Dermis lymphatic vessel endothelial cell (primary cell): ENCODE measurements at places on chromosomes 2 and 18. TPM values are rescaled to one million over a fixed set of nuclear protein-coding genes. Genes with fewer than 3 reads are reported as not detected.

AQP12A gene
- not detected in 2 replicates for total RNA-seq

TACR1 gene
- not detected in 2 replicates for total RNA-seq

FAHD2B gene
- total RNA-seq, result 5.4 and 8.6 TPM in 2 replicates

CAPN14 gene
- under 0.01 and 0.09 TPM in 2 replicates for total RNA-seq

LAMA1 gene
- 0.09 and 0.22 TPM in 2 replicates for total RNA-seq

G6PC2 gene
- total RNA-seq, result not detected in 2 replicates

SGO2 gene
- total RNA-seq, result 1.6 and 2.3 TPM in 2 replicates

CDK15 gene
- total RNA-seq, result under 0.01 TPM in 1 of 2 replicates, not detected in the other

DNER gene
- under 0.01 TPM in 1 of 2 replicates, not detected in the other for total RNA-seq

CMPK2 gene
- total RNA-seq, result 0.26 and 0.33 TPM in 2 replicates

GALNT5 gene
- total RNA-seq, result under 0.01 TPM in 2 replicates

PDE11A gene
- 0.09 TPM in 1 of 2 replicates, not detected in the other for total RNA-seq

NR4A2 gene
- 0.17 and 0.87 TPM in 2 replicates for total RNA-seq

PLB1 gene
- total RNA-seq, result 0.33 and 0.43 TPM in 2 replicates

AGAP1 gene
- total RNA-seq, result 3.0 and 3.2 TPM in 2 replicates

FKBP1B gene
- total RNA-seq, result 8.7 and 10.5 TPM in 2 replicates
